ENCODE measurements at places on chromosomes 11 and 22.

DNA sequence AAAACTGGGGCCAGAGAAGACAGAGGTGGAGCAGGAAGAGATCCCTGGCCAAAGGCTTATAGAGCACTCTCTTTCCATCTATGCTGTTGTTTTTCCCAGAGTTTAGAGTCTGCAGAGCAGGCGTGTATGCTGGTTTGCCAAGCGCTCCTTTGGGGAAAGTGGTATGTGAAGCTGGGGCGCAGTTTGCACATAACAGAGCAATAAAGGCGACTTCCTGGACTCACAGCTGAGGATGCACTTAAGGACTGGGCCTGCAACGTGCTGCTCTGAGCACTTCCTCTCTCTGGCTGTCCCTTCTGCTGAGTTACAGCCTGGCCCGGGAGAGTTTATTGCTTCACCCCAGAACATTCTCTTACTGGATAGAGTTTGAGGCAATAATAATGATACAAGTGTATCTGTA lies 41.7 kb downstream of the THAP12 start:
- DNase-seq, result no peak

- no peak for DNase-seq
Measured at GRCh38 chr11:69442807-69443137, 38.7 kb upstream of the LINC01488 start.

- no peak for DNase-seq
Measured at GRCh38 chr11:23961503-23962338, 535.1 kb upstream of the LUZP2 start.

GRCh38 chr11:61917334-61918109 lies at the start of gene RAB3IL1:
Gene RAB3IL1, minus strand, starts transcription at chr11:61917566. Its CDS starts 199 bp downstream, at chr11:61917367.
- no peak for DNase-seq

DNA sequence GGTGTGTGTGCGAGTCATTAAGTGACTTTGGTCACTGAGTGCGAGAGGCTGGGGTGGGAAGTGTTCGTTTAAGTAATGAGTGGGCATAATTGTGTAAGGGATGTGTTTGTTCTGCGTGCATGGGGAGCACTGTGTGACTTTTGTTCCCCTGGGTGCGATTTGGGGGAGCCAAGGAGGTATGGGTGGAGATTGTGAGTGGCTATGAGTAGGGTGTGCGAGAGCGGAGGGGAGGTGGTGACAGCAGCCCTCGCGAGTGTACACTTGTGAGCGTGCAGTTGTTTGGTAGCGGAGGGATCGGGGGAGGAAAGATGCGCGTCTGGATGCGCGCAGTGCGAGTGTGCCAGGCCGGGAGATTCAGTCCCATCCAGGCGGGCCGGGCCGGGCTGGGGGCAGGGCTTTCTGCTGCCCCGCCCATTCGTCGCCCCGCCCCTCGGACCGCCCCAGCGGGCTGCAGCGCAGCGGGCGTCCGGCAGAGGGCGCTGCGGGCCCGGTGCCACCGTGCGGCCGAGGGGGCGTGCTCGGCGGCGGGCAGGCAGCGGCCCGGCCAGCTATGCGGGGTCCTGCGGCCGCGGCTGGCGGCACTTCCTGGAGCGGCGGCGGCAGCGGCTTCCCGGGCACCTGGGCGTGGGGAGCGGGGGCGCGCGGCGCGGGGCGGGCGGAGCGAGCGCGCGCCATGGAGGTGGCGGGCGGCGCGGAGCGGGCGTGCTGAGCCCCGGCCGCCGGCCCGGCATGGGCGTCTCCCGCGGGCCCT lies at the start of gene DGKZ:
DGKZ (plus strand) TSS at position 578 of the 751 bp plus-strand sequence. CDS start 197 bp downstream, outside the sequence.
- DNase-seq, result peak; percentile 91

DNA sequence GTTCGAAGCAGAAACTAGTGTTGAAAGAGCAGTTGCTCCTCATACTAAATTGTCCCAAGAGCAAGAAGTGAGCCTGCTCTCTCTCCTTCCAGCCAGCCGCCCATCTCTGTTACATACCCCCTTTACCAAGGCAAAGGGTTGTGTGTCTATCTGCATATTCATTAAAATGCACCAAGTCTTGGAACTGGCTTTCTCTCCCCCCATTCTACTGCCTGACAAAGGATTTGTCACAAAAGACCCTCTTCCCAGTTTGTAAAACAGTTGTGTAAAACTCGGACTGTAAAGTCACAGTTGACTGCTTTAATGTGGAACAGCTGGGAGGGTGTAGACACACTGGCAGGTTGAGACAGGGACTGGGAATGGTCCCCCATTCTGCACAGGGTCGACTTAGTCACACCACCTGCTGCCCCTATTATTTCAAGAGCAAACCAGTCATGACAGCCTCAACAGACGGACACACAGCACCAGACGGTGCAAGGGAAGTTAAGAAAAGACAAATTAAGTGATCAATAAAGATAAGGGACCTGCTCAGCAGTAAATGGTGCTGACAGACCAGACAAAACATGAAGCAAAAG lies 60.0 kb upstream of the HTATIP2 start:
- DNase-seq, result no peak

DNA sequence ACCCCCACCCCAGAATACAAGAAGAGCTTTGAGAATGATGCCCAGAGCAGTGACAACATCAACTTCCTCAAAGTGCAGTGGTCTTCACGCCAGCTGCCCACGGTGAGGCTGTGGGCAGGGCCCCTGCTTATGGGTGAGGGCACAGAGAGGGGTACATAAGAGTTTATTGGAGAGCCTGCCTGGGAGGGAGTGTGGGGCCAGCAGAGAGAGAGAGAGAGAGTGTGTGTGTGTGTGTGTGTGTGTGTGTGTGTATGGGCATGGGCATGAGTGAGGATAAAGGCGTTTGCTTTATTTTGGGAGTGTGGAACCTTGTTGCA lies 9.5 kb downstream of the PHOX2A start:
- DNase-seq, result no peak

DNA sequence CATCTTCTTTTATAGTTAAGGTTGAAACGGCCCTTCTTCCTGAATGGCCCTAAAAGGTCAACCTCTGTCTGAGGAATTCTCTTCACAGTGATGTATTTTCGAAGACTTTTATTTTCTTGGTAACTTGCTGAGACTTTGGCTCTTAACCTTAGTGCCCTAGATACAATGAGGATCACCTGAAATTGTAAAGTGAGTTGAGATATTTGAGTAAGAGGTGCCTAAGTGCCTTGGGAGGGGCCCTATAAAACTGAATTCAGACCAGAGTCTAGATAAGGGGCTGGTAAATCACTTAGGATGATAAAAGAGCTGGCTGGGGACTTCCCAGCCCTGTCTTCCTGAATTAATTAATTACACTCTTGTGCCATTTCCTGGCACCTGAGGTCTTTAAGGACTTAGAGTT lies 505.6 kb upstream of the KIRREL3 start:
- DNase-seq, result peak; percentile 33

GRCh38 chr11:15119826-15120225 lies 5.1 kb downstream of the INSC start:
- no peak for DNase-seq

- no peak for DNase-seq
Measured at GRCh38 chr11:4370166-4370565, 2.0 kb upstream of the OR52B4 start.

DNA sequence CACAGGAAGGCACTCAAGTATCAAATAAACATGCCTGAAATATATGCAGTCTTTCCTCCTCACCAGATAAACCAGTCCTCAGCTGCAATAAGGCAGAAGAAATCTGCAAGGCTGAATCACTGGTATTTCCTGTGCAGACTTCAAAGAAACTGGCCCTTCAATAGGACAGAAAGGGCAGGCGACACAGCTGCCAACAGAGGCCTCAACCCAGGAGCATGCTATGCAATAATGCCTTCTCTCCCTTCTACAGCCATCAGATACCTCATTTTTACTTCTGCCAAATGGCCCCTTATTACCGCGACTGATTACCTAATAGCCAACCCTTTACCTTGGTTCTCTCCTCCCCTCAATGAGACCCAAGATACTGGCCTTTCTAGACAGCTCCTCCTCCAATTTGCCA lies 8.0 kb downstream of the NUMA1 start:
- DNase-seq, result no peak

- no peak for DNase-seq
Measured at GRCh38 chr22:36027579-36027934, 1.1 kb downstream of the RBFOX2 start.

Data from common myeloid progenitor, CD34-positive (primary cell).